ENCODE measurements at places on chromosomes 16 and 17. TPM values are rescaled to one million over a fixed set of nuclear protein-coding genes. Genes with fewer than 3 reads are reported as not detected.

- H3K27me3 ChIP-seq, result peaks cover 10% of the 10 kb centered on the region
- no peak for DNase-seq
- H3K4me3 ChIP-seq, result no peak overlapping the region
- no peaks in the 10 kb centered on the region for H3K36me3 ChIP-seq
- H3K4me1 ChIP-seq, result no peaks in the 10 kb centered on the region
- no peak overlapping the region for H3K27ac ChIP-seq
These were observed 17.5 kb upstream of the ADCY7 start for GRCh38 chr16:50248845-50249244.

GRCh38 chr16:65154321-65154720, 32.5 kb upstream of the CDH11 start:
- no peak overlapping the region for H3K27ac ChIP-seq
- H3K4me3 ChIP-seq, result no peak overlapping the region
- DNase-seq, result no peak

DNA sequence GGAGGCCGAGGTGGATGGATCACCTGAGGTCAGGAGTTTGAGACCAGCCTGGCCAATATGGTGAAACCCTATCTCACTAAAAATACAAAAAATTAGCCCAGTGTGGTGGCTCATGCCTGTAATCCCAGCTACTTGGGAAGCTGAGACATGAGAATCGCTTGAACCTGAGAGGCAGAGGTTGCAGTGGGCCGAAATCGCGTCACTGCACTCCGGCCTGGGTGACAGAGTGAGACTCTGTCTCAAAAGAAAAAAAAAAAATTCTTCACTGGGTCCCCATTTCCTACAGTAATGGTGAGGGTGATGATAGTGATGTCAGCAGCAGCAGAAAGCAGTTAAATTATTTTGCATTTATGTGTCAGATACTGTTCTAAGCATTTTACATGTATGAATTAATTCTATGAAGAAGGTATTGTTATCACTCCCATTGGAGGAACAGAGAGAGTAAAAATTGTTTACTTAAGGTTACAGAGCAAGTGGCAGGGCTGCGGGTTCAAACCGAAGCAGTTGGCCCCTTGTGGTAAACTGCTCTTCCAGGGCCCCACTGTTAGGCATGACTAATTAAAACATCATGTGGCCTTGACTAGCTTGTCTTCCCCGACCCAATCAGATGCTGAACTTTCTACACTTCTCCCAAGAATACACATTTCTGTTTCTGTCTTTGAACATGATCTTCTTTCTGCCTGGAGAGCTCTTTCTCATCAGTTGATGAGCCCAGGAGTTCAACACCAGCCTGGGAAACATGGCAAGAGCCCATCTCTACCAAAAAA, 45.8 kb downstream of the STAT3 start:
- H3K27ac ChIP-seq, result no peak overlapping the region
- H3K4me1 ChIP-seq, result peaks cover 2% of the 10 kb centered on the region
- peaks cover 51% of the 10 kb centered on the region for H3K36me3 ChIP-seq
- no peak overlapping the region for H3K4me3 ChIP-seq

DNA sequence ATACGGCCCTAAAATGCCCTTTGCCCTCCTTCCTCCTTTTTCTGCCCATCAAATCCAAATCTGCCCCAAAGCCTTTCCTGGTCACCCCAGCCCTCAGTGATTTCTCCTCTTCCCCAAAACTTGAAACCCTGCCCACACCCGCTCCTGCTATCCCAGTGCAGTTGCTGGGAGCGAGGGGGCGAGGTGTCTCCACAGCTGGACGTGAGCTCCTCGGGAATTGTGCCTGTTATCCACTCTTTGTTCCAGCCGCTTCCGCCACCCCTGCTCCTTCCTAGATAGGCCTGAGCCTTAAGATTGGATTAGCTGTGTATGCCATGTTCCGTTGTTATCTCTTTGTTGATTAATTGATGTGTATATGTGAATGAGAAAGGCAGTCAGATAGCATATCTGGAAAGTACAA, 2.6 kb upstream of the KRT35 start:
- no peak overlapping the region for H3K27ac ChIP-seq
- DNase-seq, result no peak
- H3K36me3 ChIP-seq, result no peaks in the 10 kb centered on the region
- peaks cover 3% of the 10 kb centered on the region for H3K27me3 ChIP-seq
- peaks cover 2% of the 10 kb centered on the region for H3K4me1 ChIP-seq

DNA sequence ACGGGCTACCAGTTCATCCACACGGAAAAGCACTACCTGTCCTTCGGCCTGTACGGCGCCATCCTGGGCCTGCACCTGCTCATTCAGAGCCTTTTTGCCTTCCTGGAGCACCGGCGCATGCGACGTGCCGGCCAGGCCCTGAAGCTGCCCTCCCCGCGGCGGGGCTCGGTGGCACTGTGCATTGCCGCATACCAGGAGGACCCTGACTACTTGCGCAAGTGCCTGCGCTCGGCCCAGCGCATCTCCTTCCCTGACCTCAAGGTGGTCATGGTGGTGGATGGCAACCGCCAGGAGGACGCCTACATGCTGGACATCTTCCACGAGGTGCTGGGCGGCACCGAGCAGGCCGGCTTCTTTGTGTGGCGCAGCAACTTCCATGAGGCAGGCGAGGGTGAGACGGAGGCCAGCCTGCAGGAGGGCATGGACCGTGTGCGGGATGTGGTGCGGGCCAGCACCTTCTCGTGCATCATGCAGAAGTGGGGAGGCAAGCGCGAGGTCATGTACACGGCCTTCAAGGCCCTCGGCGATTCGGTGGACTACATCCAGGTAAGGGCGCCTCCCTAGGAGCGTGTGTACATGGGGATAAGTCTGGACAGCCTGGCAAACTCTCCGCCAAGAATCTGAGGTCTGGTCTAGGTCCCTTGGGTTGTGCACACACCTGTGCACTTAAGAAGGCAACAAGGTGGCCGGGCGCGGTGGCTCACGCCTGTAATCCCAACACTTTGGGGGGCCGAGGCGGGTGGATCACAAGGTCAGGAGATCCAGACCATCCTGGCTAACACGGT, 4.2 kb downstream of the HAS3 start:
- H3K36me3 ChIP-seq, result no peaks in the 10 kb centered on the region
- H3K4me1 ChIP-seq, result peaks cover 19% of the 10 kb centered on the region
- H3K4me3 ChIP-seq, result no peak overlapping the region
- H3K27me3 ChIP-seq, result peaks cover 10% of the 10 kb centered on the region

- no peaks in the 10 kb centered on the region for H3K4me1 ChIP-seq
- DNase-seq, result no peak
- no peak overlapping the region for H3K27ac ChIP-seq
- H3K27me3 ChIP-seq, result peaks cover 14% of the 10 kb centered on the region
- peaks cover 4% of the 10 kb centered on the region for H3K36me3 ChIP-seq
These were observed 9.5 kb downstream of the ST6GALNAC2 start for GRCh38 chr17:76576189-76576588.

- peak; percentile 33 for DNase-seq
- H3K27ac ChIP-seq, result no peak overlapping the region
- H3K36me3 ChIP-seq, result no peaks in the 10 kb centered on the region
- H3K27me3 ChIP-seq, result peaks cover 3% of the 10 kb centered on the region
- H3K4me3 ChIP-seq, result no peak overlapping the region
- peaks cover 3% of the 10 kb centered on the region for H3K4me1 ChIP-seq
These were observed 142.8 kb downstream of the GRIN2A start for GRCh38 chr16:10039220-10040096.

DNA sequence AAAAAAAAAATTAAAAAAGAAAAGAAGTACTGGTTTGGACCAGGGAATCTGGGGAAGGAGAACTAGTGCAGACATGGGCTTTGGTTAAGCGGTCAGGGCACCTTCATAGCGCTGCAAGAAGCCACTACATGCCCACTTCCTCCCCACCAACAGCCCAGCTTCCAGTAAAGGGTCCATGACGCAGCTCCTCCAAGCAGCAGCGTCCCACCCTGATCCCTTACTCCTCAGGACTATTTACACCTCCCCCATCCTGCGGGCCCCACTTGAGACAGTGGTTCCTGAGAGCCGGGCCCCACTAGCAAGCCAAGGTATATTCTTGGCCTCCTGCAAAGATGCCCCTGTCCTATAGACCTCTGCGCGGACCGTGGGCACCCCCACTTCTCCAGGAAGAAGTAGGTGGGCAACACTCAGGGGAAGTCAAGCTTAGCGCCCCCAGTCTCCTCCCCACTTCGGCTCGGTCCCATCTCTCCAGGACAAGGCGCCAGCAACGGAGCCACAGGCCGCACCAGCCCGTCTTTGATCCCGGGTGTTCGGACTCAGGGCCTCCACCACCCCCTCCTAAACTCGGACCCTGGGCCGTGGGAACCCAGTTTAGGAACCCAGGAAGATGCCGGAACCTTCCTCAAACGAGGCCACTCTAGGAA, 913 bp upstream of the PRR14 start:
- peaks cover 4% of the 10 kb centered on the region for H3K36me3 ChIP-seq

DNA sequence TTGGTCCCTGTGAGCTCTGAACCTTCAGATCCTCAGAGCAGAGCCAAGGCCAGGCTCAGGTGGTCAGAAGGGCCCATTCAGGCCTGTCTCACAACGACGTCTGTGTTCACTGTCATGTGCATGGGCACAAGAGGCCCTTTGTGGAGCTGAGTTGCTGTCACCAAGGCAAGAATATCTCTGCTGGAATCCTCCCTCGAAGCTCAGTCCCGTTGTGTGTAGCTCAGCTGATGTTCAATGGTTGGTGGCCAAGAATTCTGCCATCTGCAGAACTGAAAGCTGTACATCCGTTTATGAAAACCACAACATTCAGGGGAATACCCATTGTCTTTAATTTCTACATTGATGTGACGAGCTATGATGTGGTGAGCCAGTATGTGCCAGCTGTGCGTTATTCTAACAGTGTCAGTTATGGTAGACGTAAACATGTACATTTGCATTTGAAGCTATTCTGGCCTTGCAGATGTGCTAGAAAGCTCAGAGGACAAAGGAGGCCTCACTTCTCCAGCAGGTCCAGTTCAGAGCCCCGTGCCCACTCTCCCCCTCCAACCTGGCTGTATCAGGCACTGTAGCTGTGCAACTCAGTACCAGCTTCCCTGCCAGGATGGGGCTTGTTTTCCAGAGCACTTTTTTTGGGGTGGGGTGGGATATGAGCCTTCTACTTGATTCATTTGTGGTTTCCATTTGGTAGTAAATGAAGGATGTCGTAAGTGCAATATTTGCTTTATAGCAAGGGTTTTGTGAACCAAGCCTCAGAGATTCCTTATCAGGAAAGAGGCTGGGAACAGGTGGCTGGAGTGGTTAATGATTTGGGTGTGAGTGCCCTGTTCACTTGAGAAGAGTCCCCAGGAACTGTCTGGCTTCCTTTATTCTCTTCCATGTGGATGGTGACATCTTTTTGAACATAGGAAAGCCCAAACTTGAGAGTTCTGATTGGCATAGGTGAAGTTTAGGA, 56.1 kb downstream of the B9D1 start:
- H3K27ac ChIP-seq, result no peak overlapping the region
- peaks cover 51% of the 10 kb centered on the region for H3K4me1 ChIP-seq
- H3K4me3 ChIP-seq, result no peak overlapping the region
- peaks cover 10% of the 10 kb centered on the region for H3K36me3 ChIP-seq
- no peak for DNase-seq

RNF227 gene
- total RNA-seq, result 0.77 TPM
